Mesendoderm (in vitro differentiated cells): ENCODE measurements at places on chromosomes 5 and 9.
A peak's percentile ranks its signal among the peaks of the same experiment; 100 is the strongest.

- no peak for DNase-seq
These were observed 62.6 kb downstream of the PPARGC1B start for GRCh38 chr5:149792540-149793255.

- DNase-seq = no peak
These were observed 195.2 kb upstream of the TUT7 start for GRCh38 chr9:86549401-86549811.

DNA sequence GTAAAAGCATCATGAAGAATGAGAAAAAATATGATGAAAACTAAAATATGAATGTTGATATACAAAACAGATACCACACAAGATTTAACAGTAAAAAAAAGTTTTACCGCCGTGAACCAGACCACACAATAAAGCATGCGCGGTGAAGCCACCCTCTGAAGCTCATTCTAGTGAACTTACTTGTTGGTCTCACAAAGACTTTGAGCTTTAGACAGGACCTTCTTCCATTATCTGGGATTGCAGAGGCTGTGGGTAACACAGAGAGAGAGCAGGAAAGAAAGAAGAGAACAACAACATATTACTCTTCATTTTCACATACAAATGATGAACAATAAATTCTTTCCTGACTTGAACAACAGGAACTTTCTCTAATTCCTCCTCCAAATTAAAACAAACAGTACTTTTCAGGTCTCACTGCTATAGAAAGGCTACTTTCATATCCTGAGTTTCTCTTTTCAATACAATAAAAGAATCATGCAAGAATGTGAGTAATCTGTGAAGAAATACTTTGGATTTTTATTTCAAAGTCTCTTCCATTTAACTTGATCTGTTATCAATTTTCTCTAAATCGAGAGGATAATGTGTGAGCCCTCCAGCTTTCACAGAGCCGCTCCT lies 283.1 kb downstream of the EFNA5 start:
- DNase-seq = peak; percentile 19

DNA sequence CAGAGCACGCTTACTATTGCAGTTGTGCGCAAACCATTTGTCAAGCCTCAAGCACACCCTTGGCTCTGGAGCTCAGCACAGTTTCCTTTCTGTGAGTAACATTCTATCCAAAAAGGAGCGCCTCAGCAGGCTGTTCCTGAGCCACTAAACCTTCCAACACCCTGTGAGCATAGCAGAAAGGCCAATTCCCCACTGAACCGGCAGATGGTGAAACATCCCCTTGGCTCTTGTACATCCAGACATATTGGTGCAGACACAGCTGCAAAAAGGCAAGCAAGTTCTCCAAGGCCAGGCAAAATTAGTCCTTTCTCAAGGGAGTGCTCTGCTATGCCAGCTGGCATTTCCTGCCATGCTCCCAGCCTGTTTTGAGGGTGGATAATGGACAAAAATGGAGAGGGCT lies 44.1 kb upstream of the CEMIP2 start:
- DNase-seq = no peak

- peak; percentile 60 for DNase-seq
These were observed 8.4 kb upstream of the RUSC2 start for GRCh38 chr9:35481347-35481975.

DNA sequence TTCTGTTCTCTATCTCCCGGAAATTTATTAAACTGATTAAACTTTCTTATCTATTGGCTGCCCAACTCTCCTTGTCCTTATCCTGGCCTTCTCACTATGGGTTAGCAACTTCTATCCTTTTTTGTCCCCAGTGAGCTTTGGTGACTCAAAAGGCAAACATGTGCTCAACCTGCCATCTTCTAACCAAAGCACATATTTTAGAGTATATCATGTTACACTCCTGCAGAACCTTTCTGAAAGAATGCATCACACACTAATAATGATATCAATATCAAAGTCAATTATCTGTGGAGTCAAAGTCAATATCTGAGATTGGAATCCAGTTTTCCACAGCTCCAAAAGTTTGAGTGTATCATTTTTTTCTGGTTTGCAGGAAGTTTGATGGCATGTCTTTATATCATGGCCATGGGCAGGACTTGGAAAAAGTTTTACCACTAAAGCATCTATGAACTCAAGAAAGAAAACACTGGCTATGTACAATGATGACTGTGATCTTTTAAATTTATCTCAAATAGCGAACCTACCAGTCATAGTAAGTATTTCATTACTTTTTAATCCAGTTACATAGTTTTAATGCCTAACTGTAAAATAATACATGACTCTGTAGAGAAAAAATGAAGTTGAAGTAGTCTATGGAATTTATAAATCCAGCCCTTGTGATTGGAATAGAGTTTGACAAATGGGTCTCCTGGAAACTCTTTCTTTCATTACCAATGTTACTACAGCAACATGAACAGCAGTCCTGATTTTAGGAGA lies 166.8 kb downstream of the DROSHA start:
- no peak for DNase-seq

- no peak for DNase-seq
These were observed 358.6 kb downstream of the IRX1 start for GRCh38 chr5:3954199-3954598.

DNA sequence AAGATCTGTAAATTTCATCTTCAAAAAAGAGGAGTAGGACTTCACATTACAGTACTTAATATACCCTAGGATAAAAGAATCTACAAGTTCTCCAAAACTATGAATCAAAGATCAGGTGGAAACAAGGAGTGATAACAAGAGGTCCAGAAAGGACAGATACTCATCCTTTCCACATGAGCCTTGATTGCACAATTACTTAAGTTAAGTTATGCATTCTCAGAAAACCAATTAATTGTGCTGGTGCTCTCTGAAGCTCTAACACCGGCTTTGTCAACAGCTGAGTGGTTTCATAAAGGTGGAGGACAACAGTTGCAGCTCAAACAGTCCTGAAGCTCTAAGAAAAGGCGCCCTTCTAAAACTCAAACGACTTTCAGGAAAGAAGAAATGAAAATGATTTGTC lies 251.9 kb downstream of the BNC2 start:
- DNase-seq = no peak

- no peak for DNase-seq
These were observed 984.4 kb upstream of the WWC1 start for GRCh38 chr5:167307042-167307441.

- DNase-seq = no peak
These were observed 116.9 kb downstream of the ARRDC3 start for GRCh38 chr5:91266184-91266705.

DNA sequence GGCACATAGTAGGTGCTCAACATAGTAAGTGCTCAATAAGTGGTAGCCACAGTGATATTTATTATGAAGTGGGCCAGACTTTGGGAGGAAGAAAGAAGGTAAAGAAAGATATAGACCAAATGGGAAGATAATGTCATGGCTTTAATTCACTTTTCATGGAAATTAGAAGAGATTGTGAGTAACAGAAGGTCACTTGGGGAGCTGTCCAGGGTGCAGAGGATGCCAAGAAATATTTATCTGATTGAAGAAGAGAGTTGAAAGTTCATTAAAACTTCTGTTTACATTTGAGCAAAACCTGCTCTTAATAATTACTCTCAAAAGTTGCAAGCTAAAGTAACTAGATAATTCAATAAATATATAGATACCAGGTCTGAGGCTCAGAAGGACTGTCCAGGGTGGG lies 28.3 kb upstream of the IL33 start:
- DNase-seq = no peak

- DNase-seq = no peak
These were observed 31.3 kb downstream of the ISOC1 start for GRCh38 chr5:129125819-129126218.

DNA sequence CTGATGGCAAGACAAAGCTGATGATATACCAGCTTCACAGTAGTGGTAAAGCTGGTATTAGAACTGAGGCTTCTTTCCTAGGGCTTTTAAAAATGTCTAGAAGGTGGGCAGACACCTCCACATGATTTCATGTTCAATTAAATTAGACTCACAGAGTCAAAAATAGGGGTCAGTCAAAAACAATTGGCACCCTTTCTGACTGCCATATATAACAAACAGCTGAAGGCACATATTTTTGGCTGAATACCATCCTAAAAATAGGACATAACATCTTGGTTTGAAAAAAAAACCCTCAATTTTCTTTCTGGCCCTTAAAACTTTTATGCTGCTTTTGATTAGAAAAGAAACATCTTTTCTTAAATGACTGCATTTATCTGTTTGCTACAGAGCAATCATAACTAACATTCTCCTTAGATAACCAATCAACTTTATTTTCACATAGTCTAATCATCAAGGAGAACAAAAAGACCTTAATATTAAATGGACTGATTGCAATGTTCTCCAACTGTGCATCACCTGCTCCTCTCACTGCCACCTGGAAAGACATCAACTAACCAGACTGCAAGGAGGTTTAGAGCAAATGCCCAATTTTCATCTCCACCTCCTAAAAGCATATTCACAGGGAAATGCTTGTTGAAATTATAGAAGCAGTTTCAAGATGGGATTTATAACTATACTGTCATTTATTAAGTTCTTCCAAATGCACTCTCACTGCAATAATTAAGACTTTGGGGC lies 3.2 kb downstream of the SGTB start:
- DNase-seq = no peak

DNA sequence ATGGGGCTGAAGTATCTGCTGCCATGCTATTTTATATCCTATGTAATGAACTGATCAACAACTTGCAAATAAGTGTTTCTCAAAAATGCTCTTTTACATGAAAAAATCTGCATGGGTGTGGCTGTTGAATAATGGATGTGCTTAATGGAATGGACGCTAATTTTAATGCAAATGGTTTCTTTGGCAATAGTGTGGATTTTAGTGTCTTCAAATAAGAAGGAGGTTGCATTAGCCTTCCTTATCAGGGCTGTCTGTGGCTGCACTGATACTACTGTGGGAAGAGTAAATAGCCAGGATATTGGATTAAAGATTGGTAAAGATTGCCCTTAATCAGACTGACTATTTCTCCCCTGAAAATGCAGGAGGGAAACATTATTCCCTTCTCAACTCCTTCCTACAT lies 121.9 kb upstream of the STK32A start:
- DNase-seq = peak; percentile 33

DNA sequence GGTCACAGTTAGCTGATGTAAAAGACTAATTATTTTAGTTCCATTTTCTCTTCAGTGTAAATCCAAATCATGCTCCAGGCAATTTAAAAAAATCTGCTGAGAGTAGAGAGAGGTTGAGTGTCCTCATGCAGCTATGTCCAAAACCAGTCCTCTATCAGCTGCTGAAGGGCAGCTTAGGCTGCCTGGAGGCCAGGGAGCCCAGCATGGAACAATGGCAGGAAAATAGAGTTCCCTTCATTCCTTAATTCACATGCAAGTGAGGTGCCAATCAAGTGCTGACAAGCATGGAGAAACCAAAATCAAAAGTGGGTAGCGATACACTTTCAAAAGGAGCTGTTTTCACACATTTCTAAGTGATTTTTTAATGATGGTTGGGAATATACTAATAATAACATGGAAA lies 78.3 kb upstream of the POU5F2 start:
- DNase-seq = peak; percentile 19

DNA sequence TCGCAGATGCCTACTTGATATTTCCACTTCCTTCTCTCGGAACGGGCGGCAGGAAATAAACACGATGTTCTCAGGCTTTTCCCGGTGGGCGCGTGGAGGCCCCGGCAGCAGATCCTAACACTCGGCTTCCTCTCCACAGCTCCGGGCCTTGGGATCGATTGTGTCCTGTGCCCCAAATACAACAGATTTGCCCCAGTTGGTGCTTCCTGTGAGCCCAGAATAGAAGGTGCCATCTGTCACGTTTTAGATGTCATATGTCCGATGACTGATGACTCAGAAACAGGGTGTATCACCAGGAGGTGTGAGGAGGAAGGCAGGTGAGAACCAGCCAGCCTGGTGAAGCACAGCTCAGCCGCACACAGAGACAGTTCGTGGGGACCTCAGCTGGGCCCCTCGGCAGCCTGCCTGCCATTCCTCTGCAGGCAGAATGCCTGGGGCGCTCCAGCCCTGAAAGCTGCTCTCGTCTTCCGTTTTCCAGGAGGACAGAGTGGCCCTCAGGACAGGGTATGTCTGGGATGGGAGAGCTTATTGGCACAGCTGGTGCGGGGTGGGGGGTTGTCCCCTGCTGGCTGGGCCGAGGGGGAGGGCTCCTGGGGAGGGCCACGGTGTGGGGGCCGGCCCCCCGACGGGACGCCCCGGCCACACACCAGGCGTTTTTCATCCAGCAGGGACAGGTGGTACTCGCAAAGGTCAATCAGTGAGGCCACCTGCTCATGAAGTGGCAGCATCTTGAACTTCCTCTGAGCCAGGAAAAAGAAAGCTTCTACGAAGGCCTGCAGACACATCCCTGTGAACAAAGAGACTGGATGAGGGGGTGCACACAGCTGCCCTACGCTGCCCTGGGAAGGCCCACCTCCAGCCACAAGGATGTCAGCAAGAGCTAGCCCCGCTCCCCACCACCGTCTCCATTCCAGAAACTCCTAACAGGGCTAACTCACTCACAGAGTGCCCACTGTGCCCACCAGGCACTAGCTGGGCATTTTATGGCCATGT lies 171.0 kb downstream of the DAB2IP start:
- no peak for DNase-seq
